ENCODE measurements at places on chromosomes 3 and 15.

- DNase-seq = no peak
These were observed 638.0 kb downstream of the OTOL1 start for GRCh38 chr3:162134571-162134970.

DNA sequence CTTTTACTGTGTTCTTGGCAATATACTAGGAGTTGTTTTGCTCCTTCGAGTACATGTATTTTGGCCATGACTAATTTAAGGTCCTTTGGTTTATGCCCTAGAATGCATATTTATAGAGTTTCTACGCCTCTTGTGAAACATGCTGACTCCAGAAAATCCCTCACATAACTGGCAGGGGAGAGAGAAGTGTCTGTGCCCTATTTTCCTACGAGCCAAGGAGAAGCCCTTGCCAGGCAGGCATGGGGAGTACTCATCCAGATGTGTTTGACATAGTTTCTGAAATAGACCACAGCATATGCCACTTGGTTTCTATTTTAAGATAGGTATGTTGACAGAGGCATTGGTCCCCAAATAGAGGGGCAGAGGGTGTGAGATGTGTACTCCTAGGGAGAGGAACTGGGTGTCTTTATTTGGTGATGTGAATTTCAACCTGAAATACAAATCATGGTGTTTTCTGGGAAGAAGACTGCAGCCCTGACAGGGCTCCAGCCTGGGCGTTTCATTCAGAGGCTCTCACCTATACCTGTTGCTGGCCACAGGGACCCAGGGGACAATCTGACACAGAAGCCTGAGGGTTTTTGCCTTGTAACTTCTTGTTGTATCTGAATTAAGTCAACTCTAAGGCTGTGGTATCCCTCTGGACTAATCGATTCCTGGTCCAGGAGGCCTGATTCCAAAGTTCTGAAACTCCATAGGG, 267.8 kb upstream of the C2CD4B start:
- DNase-seq = no peak

GRCh38 chr3:109132801-109133473, 3.6 kb upstream of the C3orf85 start:
- DNase-seq = no peak

- DNase-seq = no peak
These were observed 930.7 kb downstream of the MCTP2 start for GRCh38 chr15:95162069-95162468.

- no peak for DNase-seq
These were observed 36.5 kb upstream of the DENND4A start for GRCh38 chr15:65828585-65828984.

- DNase-seq = no peak
These were observed 7.5 kb downstream of the CDAN1 start for GRCh38 chr15:42729409-42729808.

DNA sequence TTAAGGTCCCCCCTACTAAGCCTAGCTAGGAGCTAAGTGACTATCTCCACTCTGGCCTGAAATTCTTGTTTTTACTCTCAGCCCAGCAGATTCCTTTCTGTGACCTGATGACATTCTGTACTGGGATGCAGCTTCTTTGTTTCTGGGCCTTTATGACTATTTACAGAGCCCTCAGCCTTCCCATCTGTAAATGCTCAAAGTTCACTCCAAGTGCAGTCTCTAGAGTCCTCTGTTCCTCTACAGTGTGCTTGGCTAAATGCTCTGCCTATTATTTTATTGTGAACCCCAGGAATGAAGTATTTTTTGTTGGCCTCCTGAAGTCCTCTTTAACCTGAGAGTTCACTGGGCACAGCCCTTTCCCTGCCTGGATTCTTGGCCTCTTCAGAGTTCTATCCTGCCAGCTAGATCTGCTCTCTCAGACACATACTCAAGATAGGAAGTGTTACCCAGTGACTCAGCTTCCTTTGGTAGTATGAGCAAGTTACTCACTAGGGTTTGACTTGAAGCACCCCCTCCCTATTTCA, 278.1 kb upstream of the P2RY1 start:
- no peak for DNase-seq

DNA sequence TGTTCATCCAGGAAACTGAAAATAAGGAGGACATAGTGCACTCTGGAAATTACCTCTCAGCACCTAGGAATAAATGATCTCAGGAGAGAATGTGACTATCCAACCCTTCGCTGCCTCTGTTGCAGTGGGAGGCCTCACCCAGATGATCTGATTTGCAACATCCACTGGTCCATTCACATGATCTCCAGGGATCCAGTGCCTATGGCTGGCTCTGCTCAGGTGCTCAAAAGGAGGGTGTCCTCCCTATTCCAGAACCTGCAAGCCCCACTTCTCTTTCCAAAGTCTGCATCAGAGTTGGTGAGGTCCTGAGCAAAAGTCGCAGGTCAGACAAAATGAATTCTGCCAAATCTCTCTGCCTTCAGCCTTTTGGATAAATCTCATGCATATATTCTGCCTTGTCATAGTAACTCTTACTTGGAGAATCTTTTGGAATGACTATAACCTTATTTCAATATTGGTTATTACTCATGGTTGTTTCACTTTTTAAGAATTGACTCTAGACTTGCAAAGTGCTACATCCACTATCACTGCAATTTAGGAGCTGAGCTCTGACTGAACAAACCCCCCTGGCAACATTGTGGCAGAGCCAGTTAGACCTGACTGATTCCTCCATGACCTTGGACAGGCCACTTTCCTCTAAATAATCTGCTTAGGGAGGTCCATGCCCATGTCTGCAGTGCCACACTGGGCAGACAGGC, 295.1 kb downstream of the EPHB1 start:
- DNase-seq = no peak

DNA sequence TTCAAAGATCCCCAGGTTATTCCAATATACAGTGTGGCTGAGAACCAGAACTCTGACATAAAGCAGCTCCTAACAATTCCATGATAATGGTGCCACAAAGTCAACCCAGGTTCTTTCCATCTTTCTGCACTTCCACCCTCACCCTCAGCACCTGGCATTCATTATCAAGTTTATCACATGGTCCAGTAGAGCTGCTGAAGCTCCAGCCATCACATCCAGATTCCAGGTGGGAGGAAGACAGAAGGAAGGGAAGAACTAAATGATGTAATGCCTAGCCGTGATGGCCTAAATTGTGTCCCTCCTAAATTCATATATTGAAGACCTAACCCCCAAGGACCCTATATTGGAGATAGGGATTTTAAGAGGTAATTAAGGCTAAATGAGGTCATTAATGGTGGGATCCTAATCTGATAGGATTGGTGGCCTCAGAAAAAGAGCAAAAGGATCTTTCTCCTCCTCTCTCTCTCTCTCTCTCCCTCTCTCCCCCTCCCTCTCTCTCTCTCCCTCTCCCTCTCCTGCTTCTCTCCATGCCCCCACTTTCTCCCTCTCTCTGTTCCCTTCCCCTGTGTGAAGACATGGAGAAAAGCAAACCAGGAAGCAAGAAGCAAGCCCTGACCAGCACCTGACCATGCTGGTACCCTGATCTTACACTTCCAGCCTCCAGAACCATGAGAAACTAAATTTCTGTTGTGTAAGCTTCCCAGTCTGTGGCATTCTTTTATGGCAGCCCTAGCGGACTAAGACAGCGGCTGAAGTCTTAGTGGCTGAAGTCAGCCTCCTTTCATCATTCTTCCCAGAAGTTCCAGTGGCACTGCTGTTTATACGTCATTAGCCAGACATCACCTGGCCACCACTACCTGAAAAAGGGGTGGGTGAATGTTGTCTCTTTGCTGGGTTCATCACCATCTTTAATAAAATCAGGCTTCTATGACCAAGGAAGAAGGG, 369.7 kb upstream of the PROK2 start:
- DNase-seq = no peak

DNA sequence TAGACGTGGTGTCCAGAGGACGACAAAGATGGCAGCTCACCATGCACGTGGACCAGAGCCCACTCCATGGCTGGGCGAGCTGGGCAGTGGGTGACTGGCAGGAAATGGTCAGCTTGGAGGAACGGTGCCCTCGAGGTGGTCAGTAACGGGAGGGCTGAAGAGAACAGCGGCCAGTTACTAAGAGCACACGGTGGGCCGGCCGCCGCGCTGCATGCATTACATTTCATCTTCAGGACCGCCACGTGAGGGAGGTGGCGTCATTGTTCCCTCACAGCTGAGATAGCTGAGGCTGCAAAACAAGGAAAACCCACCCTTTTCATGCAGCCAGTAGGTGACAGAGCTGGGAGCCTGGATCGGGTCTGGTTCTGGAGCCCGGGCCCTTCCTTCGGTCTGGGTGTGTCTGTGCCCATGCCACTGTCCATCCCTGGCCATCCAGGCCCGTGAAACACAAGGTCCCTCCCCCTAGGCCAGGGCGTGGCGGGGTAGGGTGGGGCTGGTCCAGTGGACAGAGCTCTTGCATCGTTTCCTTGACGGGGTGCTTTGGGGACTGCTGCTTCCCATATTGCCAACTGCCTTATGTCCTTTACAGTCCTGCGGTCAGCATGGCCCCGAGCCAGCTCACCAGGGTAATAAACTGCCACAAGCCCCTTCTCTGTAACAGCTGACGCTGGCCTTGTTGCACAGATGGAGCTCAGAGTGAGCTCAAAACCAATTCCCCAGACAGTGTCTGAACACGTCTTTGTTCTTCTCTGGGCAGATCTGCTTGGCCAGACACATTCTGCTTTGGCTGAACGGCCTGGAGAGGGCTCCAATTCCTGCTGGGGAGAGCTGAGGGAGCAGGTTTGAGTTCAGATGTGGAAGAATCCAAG, 51.8 kb downstream of the RGMA start:
- DNase-seq = no peak

DNA sequence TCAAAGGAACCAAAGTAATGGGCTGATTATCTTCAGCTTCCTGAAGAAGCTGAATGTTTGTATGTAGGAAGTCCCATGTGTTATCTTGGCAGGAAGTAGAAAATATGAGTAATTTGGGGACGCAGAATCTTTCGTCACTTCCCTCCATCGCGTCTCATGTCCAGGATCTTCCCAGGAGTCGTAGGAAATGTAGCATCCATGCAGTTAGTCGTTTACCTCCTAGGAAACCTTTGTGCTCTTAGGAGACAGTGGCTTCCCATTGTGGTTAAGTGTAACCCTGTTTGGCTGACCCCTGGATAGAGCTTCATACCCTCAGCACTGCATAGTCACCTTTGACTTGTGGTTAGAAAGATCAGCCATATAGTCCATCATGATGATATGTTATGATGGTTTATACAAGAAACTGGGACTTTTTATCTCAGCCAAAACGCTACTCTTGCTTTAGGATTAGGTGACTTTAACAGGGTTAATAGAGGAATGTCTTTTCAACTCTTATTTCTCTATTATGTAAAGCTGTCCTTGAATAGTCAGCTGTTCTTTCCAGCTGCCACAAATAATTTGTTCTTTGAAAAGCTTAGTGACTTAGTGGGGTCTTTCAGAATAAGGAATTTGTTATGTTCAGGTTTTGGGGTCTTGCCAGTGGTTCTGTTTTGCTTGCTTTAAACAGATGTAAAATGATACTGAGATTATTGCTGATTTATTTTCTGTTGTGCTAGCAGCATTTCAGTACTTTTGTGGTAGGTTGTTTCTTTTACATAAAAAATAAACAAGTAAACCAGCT, 92.2 kb downstream of the KLHL25 start:
- no peak for DNase-seq

DNA sequence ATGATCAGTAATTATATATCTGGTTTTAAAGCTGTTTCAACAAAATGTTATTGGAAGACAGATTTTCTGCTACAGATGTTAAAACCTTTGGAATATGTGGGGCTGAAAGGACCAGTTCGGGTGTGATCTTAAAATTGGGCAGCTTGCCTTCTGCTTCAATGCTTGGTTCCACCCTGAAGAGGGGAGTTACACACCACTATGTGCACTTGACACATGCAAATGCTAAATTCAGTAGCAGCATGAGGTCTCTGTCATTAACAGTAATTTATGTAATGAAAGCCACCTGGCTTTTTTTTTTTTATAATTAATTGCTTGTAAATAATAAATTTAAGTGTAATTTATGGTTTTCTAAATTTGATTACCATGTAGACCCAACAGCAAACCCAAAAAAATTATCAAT, 24.6 kb downstream of the CDIN1 start:
- DNase-seq = no peak

- peak; percentile 88 for DNase-seq
These were observed at the start of gene C15orf61 for GRCh38 chr15:67521029-67521782. Gene C15orf61 (plus strand): TSS chr15:67521131. CDS start chr15:67521249, 118 bp downstream.

DNA sequence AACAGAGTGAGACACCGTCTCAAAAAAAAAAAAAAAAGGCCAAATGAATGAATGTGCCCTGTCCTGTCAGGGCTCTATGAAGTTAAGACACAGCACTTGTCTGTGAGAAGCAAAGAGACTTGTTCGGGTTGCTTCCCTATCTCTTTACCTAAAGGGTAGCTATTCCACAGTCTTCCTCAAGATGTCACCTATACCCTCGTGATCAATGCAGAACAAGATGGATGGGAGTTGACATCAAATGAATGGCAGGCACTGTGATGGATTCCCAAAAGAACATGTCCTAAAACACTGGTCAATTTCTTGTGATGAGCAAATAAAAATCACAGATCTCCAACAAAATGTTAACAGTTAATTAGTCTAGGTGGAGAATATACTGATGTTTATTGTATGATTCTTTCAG, 9.5 kb downstream of the TADA3 start:
- peak; percentile 29 for DNase-seq

Data from naive B cell (primary cell).